Cardiac septum (tissue), 1 donor: ENCODE measurements at places on chromosomes 11 and 22. TPM values are rescaled to one million over a fixed set of nuclear protein-coding genes. Genes with fewer than 3 reads are reported as not detected.

DNA sequence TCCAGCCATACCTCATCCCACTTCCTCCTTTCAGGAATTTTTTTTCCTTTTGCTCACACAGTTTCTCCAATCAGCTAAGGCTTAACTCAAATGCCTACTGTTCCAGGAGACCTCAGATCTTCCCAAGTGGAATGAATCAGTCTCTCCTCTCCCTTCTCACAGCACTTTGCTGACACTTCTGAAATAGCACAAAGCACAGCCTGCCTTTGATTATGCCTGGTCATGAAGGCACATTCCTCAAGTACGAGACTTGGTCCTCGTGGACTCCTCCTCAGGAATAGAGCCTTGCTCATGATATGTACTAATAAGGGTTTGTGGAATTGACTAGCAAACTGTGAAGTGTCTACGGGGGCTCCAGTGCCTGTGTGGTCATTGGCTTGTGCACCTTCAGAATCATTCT, 176.7 kb upstream of the TENM4 start:
- DNase-seq: no peak

DNA sequence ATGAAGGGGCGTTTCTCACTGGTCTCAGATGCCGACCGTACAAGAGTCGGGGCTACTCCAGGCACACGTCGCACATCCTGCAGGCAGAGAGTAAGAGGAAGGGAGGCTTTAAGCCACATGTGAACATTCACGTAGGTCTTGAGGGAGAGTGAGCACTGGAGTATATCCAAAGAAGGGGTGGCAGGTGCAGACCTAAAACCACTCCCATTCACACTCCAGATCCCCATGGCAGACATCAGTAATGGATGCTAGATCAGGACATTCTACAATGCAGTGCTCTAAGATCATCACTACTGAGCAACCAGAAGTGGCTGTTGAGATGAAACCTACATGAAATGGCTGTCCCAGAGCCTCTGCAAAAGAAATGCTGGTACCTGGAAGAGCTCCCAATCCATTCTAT, 39.0 kb downstream of the WT1 start:
- no peak for DNase-seq

DNA sequence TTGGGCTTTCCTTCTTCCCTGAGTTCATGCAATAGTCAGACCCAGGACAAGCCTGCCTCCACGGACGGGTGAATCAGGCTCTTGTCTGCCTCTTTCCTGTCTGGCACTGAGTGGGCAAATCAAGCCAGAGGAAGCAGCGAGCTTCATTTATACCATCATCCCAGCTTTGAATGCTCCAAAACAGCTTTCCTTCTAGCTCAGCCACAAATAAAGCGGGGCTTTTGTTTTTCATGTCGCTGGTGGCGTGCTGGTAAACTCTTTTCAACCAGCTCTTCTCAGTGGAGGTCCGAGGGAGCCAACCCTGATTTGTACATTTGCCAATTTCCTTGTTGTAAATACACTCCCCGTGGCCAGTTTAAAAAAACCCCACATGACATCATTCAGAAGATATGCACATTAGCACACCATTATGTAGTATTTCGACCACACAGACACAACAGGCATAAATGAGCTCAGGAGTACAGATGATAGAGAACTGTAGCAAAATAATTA, 8.6 kb downstream of the C11orf91 start:
- no peak for DNase-seq

The FIBIN gene
- 15.4 TPM for total RNA-seq
